Renal cortex interstitium (tissue), 15 donors: ENCODE measurements at places on chromosomes 2 and 18. TPM values are rescaled to one million over a fixed set of nuclear protein-coding genes. Genes with fewer than 3 reads are reported as not detected.
A peak's percentile ranks its signal among the peaks of the same experiment; 100 is the strongest.

Gene ARHGAP15
- 3.3 TPM for polyA plus RNA-seq

Gene LONRF2
- polyA plus RNA-seq, result 2.8 TPM

Gene HES6
- 5.3 TPM for polyA plus RNA-seq

Gene ACMSD
- 42.5 TPM for polyA plus RNA-seq

Gene SLC14A1
- polyA plus RNA-seq, result 6.2 TPM

Gene GCA
- 31.0 TPM for polyA plus RNA-seq

Gene OR6B2
- polyA plus RNA-seq, result not detected

DNA sequence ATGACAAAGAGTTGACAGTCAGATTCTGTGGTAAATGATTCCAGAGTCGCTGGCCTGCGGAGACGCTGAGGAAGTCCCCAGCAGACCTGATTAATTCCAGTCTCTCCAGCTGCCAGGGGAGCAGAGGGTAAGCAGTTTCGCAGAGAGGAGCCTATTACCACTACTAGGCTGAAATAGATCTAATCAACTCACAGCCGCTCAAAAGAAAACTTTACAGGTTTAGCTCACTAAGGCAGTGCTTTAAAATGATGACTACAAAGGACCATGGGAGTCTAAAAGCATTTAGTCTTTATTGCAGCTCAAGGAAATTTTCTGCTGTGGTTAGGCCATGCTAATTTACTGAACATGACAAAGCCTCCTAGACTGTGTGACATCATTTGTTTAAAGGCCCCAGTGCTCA is 445.6 kb upstream of the POU3F3 start:
- DNase-seq, result no peak

DNA sequence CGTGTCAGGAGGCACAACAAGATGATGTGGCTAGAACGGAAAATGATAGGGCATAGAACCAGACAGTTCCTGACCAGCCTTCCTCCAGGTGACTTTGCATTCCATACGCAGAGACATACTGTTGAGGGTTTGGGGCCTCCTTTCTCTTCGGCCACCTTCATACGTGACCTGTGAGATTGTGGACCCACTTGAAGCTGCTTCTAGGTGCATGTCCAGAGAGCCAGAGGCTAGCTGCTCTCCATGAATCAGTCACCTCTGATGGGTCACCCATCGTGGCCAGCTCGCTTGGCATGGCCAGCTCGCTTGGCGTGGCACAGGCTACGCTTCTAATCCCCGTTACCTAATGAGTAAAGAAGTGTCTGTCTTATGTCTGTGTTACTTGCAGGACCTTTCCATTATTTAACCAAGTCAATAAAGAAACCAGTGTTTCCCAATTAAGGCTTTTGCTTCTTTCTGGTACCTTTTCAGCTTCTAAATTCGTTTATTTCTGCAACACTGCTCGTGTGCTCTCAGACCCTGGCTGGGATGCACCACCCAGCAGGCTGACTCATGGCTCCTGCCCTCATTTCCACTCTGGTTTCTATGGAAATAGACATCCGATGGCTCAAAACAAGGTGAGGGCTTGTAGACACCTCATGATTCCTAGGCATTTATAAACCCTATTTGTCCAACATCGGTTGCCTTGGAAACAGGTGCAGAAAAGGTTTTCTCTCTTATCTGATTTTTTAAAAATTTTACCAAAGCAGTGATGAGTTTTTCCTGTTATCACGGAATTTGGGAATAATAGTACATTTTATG is 86.7 kb upstream of the B3GNT7 start:
- no peak for DNase-seq

GRCh38 chr2:71496156-71496770 is 42.9 kb downstream of the DYSF start:
- DNase-seq, result no peak

GRCh38 chr2:82837588-82838304 is 1621.3 kb downstream of the SUCLG1 start:
- no peak for DNase-seq

GRCh38 chr2:170493426-170494097 is 221.6 kb upstream of the SP5 start:
- DNase-seq, result no peak

- no peak for DNase-seq
Observed at GRCh38 chr2:74779587-74780135, 54.3 kb upstream of the HK2 start.

DNA sequence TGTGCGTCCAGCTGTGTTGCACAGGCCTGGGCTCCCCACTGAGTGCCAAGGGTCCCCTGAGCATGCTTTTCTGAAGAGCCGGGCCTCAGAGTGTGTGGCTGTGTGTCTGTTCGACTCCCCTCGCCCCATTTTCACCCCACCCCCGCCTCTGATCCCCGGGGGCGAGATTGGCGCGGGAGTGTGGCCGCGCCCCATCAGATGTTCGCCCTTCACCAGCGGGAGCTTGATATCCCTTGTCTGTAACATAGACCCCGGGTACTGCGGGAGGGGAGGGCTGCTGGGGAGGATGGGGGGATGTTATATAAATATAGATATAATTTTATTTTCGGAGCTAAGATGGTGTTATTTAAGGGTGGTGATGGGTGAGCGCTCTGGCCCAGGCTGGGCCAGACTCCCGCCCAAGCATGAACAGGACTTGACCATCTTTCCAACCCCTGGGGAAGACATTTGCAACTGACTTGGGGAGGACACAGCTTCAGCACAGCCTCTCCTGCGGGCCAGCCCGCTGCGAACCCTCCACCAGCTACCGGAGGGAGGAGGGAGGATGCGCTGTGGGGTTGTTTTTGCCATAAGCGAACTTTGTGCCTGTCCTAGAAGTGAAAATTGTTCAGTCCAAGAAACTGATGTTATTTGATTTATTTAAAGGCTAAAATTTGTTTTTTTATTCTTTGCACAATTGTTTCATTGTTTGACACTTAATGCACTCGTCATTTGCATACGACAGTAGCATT is 1.5 kb downstream of the RHOB start:
- DNase-seq, result no peak

GRCh38 chr2:149023091-149023490 is 15.4 kb upstream of the LYPD6B start:
- DNase-seq, result no peak

DNA sequence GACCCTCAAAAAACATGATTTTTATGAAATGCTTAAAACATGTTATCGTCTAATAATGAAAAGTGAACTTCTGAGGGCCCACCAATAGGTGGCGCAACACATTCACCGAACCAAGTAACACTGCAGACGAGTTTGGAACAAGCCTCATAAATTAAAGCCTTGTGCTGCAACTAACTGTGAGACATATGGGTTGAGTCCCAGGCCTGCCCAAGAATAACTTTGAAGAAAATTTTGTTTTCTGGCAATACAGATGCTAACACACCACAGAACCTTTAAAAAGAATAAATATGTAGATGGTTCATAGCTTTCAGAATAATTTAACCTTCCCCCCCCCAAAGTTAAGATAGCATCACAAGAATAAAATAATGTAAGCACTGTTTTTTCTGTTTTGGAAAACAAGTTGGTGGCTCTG is 285.9 kb downstream of the RNF144A start:
- peak; percentile 66 for DNase-seq

- DNase-seq, result no peak
Observed at GRCh38 chr2:65706411-65706810, 274.0 kb upstream of the SPRED2 start.

GRCh38 chr2:144443837-144444817 is 75.8 kb downstream of the ZEB2 start:
- no peak for DNase-seq

DNA sequence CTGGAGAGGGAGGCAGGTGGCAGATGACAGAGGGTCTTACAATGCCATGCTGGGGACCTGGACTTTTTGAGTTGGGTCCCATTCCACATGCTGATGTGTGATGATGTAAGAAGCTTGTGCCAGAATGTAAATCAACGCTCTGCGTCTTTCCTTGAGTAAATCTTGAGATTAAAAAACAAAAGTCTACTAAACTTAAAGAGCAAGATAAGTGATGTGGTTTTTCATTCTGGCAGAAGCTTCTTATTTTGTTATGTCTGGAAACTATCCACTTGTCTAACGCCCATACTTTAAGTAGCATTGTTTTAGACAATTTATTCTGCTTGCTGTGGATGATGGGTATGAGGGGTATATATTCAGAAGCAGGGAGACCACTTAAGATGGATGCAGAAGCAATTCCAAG is 94.5 kb downstream of the KCNS3 start:
- no peak for DNase-seq

- DNase-seq, result no peak
Observed at GRCh38 chr18:46214435-46214834, 110.2 kb downstream of the HAUS1 start.

GRCh38 chr18:78754311-78755043 is 225.1 kb upstream of the SALL3 start:
- DNase-seq, result no peak

DNA sequence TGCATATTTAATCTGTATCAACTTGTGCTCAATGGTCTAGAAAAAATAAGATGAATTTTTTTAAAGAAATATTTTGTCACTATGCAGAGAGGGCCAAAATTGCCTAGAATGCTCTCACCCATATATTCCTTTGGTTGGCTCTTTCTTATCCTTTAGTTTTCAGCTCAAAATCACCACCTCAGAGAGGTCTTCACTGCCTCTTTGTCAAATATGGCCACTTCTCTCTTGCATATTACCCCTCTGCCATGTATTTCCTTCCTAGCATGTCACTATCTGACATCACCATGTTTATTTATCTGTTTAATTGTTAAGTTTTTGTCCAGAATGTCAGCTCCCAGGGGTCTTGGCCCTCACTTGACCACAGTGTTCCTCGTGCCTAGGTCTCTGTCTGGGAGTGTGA is 535.2 kb upstream of the CDH2 start:
- no peak for DNase-seq

DNA sequence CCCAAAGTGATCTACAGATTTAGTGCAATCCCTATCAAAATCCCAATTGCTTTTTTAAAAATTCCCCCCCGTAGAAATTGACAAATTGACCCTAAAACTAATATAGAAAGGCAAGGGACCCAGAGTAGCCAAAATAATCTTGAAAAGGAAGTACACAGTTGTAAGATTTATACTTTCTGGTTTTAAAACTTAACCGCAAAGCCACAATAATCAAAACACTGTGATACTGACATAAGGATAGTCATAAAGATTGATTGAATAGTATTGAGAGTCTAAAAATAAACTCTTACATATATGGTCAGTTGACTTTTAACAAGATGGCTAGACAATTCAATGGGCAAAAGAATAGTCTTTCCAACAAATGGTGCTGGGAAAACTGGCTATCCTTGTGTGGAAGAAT is 58.7 kb upstream of the GAREM2 start:
- DNase-seq, result no peak

GRCh38 chr2:72980535-72981217 is 63.4 kb downstream of the EMX1 start:
- DNase-seq, result no peak

- DNase-seq, result no peak
Observed at GRCh38 chr2:140882671-140883620, 1247.9 kb downstream of the LRP1B start.

DNA sequence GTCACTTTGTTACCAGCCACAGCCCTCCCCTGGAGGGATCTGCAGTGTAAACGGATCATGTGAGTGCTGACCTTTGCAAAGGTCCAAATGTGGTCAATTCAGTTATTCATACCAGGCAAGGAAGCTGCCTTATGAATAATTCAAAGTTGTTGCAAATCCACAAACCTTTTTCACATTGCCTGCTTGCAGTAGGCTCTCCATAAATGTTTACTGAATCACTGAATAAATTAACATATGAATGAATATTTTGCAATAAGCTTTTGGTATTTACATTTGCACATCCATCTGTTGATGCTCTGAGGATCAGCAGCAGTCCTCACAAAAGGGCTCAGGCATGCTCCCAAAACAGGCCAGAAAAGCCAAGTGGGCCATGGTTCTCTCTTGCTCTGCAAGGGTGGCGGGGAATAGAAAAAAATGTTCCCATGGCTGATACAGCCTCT is 156.8 kb downstream of the VAPA start:
- no peak for DNase-seq

DNA sequence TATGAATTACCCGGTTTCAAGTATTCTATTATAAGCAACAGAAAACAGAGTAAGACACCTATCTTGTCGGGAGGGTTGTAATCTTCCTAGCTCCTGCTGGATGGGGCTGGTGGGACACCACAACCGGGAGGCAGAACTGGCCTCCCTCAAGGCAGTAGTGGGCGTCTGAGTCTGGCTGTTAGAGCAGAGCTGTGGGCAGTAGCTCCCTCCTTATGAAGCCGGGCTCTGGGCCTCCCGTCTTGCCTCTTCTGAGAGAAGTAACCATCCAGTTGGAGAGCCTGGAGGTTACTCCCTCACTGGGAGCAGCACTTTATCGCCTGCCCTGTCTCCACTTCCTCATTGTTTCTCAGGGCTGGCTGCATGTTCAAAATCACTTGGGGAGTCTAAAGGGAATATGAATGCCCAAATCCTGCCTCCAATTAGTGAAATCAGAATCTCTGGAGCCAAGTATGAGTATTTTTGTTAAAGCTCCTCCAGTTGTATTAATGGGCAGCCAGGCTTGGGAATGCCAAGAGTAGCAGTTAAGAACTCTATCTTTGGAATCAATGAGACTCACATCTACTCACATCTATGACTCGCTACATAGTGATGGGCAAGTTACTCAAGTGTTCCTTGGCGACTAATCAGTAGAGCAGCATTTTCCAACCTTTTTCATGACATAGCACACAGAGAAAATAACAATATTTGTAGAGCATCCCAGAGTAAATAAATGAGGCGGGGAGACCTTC is 27.3 kb upstream of the NRP2 start:
- DNase-seq, result no peak
